Effector CD8-positive, alpha-beta T cell (primary cell): ENCODE measurements at places on chromosomes 12 and 14.

DNA sequence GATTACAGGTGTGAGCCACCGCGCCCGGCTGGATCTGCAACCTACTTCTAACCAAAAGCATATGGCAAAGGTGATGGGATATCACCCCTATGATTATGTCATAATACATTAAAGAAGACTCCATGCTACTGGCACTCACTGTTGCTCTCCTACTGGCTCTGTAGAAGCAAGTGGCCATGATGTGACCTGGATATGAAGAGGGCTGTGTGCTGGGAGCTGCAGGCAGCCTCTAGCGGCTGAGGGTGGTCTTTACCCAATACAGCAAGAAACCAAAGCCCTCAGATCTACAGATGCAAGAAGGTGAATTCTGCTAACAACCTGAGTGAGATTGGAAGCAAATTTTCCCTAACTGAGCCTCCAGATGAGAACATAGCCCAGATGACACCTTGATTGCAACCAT is 34.2 kb upstream of the TRIM9 start:
- no peak for DNase-seq

- DNase-seq = no peak
Measured at GRCh38 chr12:88310069-88310468, 168.0 kb downstream of the TMTC3 start.

- peak; percentile 18 for DNase-seq
Measured at GRCh38 chr12:121038861-121039668, at the start of gene OASL. TSS of gene OASL (minus strand) at chr12:121039246. CDS start at chr12:121038971, 275 bp downstream.

GRCh38 chr14:72610096-72610830 is 283.6 kb downstream of the DPF3 start:
- DNase-seq = no peak

DNA sequence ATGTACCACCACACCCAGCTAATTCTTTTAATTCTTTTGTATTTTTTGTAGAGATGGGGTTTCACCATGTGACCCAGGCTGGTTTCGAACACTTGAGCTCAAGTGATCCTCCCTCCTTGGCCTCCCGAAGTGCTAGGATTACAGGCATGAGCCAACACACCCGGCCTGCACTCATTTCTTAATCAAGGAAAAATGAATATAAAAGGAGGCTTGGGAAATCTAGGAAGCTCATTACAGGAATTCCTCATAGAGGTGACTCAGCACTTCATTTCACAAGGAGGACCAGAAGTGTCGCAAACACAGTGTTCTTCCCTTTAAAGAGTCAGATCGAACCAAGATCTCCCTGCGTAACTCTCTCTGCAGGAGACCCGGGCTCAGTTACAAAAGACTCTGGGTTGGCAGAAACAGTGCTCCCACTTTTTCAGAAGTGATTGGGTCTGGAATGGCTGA is 30.3 kb downstream of the NFKBIA start:
- DNase-seq = no peak

DNA sequence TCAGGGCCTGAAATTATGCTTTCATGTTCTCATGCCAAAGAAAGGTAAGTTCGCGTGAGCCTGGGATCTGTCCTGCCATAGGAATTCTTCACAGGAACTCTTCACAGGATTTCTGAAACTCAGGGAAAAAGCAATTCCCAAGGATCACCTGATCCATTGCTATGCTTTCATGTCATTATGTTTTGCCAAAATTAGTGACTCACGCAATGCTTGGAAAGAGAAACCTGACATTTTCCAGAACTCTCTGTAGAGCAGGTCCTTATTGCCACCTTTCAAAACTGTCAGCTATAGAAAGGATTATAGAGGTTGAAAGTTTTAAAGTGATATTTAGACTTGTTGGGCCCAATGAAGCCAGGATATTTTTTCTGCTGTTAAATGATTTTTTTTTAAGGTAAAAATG is 6.3 kb upstream of the KCNJ8 start:
- DNase-seq = no peak

GRCh38 chr12:64142382-64142781 is 79.7 kb downstream of the KICS2 start:
- DNase-seq = no peak

DNA sequence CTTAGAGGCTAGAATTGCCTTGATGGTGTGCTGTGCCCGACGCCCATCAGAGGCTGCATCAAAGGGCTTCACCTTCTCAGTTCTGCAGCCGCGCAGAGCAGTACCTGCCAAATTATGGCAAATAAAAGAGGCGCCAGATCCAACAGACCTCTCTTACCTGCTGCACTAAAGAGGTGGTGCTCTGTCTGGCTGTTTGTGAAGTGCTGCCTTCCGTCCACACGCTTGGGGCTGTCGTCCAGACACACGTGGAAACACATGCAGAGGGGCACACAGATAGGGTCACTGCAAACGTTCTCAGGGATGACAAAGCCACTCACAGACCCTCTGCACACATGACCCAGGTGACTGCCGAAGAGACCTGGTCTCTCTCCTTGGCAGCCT is 617.5 kb downstream of the VRK1 start:
- DNase-seq = no peak

DNA sequence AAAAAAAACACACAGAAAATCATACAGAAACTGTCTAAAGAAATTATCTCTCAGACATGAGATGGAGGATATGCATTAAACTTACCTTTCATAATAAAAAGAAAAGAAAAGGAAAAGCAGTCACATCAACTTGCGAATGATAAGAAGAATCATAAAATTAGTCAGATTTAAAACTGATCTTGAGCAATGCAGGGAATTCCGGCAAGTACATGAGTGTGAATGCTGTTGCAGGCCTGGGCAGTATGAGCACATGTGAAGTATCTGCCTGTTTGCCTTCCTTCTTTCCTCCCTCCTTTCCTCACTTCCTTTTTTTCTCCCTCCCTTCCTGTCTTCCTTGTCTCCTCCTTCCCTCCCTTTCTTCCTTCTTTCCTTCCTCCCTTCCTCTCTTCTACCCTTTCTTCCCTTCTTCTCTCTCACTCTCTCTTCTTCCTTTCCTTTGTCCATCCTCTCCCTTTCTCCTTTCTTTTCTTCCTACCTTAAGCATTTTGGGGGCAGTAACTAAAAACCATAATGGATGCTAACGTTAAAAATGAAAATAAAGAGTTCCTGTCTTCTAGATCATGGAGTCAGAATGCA is 38.5 kb upstream of the SLC6A15 start:
- no peak for DNase-seq

DNA sequence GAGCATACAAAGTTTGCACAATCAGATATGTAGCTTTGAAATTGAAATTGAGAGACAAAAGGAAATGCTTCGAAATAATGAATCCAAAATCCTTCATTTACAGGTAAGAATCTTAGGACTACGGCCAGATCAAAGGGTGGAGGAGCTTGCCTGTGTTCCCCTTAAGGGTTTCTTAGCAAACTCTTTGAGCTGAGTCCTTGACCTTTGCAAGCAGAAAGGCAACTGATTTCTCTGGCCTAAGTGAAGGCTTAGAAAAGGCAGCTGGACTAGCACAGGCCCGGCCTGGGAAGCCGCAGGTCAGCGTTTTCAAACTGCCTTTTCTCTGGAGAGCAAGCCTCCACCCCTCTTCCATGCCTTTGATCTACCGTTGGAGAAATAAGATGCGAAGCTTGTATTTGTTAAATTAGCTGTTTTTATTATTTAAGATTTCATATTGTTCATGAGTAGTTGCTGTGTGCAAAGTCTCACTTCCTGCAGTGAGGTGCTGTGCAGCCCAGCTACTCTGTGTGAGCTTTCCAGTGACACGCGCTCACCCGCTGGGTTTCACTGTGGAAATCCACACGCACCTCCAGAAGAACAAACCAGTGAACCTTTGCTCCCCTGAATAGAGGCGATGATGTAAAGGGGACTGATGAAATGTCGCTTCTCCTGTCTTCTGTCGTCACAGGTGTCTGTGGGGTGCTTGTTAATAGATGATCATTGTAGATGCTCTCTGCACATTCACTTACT is 25.0 kb upstream of the AMN start:
- DNase-seq = no peak

DNA sequence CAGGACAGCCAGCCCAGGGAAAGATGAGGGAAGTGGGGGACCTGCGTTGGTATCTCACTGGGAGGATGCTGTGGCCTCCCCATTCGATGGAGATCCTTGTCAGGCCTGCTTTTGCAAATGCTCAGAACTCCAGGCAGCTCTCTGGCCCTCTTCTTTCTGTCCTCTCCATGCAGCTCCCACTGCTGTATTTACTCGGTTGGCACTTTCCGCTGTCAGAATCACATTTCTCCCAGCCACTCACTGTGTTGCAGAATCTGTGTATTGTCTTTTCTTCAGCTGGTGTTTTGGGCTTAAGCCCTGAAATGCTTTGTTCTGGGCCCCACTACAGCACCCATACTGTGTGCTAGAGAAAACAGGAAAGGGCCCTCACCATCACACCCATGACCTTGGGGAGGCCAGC is 401.1 kb downstream of the RGS6 start:
- no peak for DNase-seq

GRCh38 chr12:53995002-53995377 is 5.0 kb upstream of the HOXC9 start:
- DNase-seq = no peak

DNA sequence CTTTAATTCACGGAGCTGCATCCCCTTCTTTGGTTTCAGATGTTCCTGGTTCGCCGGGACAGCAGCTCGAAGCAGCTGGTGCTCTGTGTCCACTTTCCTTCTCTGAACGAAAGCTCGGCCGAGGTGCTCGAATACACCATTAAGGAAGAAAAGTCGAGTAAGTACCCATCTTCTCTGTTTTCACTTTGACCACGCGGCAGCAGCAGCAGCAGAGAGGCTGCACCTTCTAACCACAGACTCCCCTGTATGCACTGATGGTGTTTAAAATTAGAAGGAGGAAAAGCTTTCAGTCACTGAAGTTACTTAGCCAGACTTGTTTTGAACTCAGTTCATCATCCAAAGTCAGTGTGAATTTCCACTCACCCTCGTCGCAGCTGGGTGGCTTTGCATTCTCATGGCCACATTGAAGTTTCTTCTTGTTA is 63.8 kb downstream of the RIN3 start:
- no peak for DNase-seq
